Esophagus muscularis mucosa (tissue), 4 donors: ENCODE measurements at places on chromosomes 11 and 22. TPM values are rescaled to one million over a fixed set of nuclear protein-coding genes. Genes with fewer than 3 reads are reported as not detected.

The OR6A2 gene
- 0.06 TPM for total RNA-seq

GRCh38 chr22:39651053-39651996 lies 80.8 kb downstream of the CACNA1I start:
- no peak for DNase-seq

- DNase-seq, result no peak
Observed at GRCh38 chr11:95680169-95680929, 109.2 kb downstream of the FAM76B start.

- DNase-seq, result no peak
Observed at GRCh38 chr11:63904743-63905142, 12.2 kb downstream of the RCOR2 start.

The CHRDL2 gene
- 0.40 TPM for total RNA-seq
